ENCODE measurements at places on chromosomes 5 and 9. TPM values are rescaled to one million over a fixed set of nuclear protein-coding genes. Genes with fewer than 3 reads are reported as not detected.

Gene CATSPER3
- 1.4 TPM for total RNA-seq

GRCh38 chr5:131677115-131677514 lies 42.1 kb upstream of the RAPGEF6 start:
- DNase-seq = no peak
- H3K27me3 ChIP-seq = no peaks in the 10 kb centered on the region
- no peak overlapping the region for H3K4me3 ChIP-seq
- H3K4me1 ChIP-seq = peaks cover 39% of the 10 kb centered on the region

DNA sequence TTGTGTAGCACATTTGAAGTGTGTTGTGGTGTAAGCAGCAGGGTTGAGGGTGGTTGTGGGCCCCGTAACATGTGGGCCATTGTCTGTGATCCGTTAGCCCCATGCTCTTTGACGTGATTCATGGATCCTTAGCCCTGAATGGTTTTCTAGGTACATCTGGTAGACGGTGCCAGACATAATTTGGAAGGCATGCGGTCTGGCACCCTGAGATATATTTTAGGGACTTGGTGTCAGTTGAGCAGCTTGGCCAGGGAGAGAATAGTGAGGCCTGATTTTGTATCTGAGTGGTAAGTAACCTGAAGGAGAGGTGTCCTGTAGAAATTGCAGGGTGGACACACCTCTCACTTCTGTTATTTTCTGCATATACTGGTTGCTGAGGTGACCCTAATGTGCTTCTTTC lies 10.9 kb downstream of the SH3GL2 start:
- no peak overlapping the region for H3K4me3 ChIP-seq
- H3K27me3 ChIP-seq = no peaks in the 10 kb centered on the region

DNA sequence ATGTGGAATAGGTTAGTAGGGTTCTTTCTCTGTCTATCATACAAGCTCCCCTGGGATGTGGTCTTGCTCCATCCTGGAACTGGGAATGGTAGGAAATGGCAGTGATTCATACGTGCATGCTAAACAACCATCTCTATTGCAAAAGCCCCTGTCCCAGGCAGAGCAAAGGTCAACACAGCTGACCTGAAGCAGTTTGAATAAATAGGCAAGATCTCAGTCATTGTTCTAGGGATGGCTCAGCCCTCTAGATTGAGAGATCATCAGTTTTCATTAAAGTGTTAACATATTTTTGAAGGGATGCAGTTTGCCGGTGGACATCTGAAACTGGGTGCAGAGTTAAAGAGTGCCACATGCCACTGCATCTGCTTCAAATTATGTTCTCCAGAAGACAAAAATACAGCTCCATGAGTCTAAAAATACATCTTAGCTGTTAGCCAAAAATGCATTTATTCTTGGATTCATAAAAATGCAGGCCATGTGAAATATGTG lies 224.1 kb downstream of the ESM1 start:
- no peaks in the 10 kb centered on the region for H3K36me3 ChIP-seq
- peak; percentile 79 for DNase-seq
- no peaks in the 10 kb centered on the region for H3K27me3 ChIP-seq
- peaks cover 21% of the 10 kb centered on the region for H3K4me1 ChIP-seq
- peak overlapping the region; percentile 36 for H3K27ac ChIP-seq

Gene PDCD1LG2
- total RNA-seq = 1.4 TPM

DNA sequence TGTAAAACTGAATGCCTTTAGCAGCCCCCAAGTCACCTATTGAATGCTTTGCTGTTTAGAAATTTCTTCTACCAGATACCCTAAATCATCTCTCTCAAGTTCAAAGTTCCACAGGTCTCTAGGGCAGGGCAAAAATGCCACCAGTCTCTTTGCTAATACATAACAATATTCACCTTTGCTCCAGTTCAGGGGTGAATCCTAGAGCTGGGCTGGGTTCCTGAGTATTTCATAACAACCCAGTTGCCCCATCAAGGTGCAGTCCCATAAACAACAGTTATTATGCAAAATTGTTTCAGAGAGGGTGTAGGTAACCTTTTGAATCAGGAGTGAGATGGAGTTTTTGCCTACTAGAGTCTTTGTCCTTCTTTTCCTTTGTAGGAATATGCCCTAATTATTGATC lies 19.0 kb upstream of the C1QTNF3 start:
- no peak overlapping the region for H3K4me3 ChIP-seq
- no peaks in the 10 kb centered on the region for H3K27me3 ChIP-seq
- no peaks in the 10 kb centered on the region for H3K4me1 ChIP-seq
- no peak for DNase-seq

- no peaks in the 10 kb centered on the region for H3K27me3 ChIP-seq
- DNase-seq = peak; percentile 18
- H3K27ac ChIP-seq = no peak overlapping the region
- peaks cover 35% of the 10 kb centered on the region for H3K36me3 ChIP-seq
- H3K4me1 ChIP-seq = no peaks in the 10 kb centered on the region
Measured at GRCh38 chr5:6757414-6757969, 44.3 kb downstream of the TENT4A start.

Gene C9orf57
- not detected for total RNA-seq

Gene PCDHB3
- total RNA-seq = 1.8 TPM

- H3K27ac ChIP-seq = peak within 1 kb of the TSS; percentile 76
- H3K27me3 ChIP-seq = no peaks in the 10 kb centered on the region
- H3K4me1 ChIP-seq = peaks cover 61% of the 10 kb centered on the region
- DNase-seq = peak; percentile 84
Measured at GRCh38 chr9:121651295-121652020, at the start of gene DAB2IP. TSS of gene DAB2IP (plus strand) at chr9:121651634. CDS start at chr9:121651776, 142 bp downstream.

GRCh38 chr5:134113363-134113889 lies 1.1 kb upstream of the TCF7 start:
- H3K4me3 ChIP-seq = peak overlapping the region; percentile 44
- peaks cover 9% of the 10 kb centered on the region for H3K27me3 ChIP-seq
- no peak overlapping the region for H3K27ac ChIP-seq
- no peaks in the 10 kb centered on the region for H3K36me3 ChIP-seq
- peaks cover 21% of the 10 kb centered on the region for H3K4me1 ChIP-seq

DNA sequence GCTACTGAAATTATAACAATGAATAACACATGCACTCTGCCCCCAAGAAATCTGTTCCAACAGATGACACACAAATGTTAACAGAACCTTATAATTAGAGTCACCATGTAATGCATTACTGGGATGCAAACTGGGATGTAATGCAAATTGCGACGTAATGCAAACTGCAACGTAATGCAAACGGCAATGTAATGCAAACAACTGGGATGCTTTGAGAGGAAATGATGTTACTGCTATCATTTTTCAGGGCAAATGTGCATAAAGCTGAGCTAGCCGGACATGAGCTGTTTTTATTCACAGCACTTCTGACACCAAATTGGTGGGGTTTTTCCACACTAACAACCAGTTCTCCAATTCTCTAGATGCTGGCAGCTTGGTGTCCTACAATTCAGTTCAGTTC lies 117.2 kb downstream of the ADAMTS16 start:
- DNase-seq = no peak
- H3K27ac ChIP-seq = no peak overlapping the region
- H3K27me3 ChIP-seq = no peaks in the 10 kb centered on the region
- no peaks in the 10 kb centered on the region for H3K36me3 ChIP-seq
- H3K4me3 ChIP-seq = no peak overlapping the region

Gene PAEP
- not detected for total RNA-seq

GRCh38 chr9:129840034-129840433 lies 4.8 kb downstream of the USP20 start:
- no peak overlapping the region for H3K4me3 ChIP-seq
- H3K27me3 ChIP-seq = no peaks in the 10 kb centered on the region
- H3K4me1 ChIP-seq = peaks cover 31% of the 10 kb centered on the region
- H3K27ac ChIP-seq = no peak overlapping the region
- no peak for DNase-seq
- H3K36me3 ChIP-seq = no peaks in the 10 kb centered on the region

DNA sequence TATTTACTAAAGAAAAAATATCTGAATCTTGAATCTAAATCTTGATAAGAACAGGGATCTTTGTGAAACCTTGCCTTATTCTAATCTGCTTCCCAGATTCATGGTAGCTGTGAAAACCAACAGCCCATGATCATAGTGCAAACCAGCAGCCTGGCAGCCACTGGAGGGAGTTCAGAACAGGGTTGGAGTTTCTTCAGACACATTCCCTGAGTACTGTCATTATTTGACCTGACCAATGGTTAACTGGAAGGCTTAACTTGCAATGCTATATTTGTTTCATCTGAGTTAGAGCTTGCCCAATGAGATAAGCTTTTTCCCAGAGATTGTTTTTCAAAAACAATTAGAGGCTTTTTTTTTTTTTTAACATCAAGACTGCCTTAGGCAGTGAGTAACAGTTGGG lies 47.8 kb downstream of the LOX start:
- H3K36me3 ChIP-seq = no peaks in the 10 kb centered on the region
- no peak for DNase-seq
- H3K4me3 ChIP-seq = no peak overlapping the region

GRCh38 chr5:141512911-141513626 lies 24.2 kb downstream of the PCDHGC5 start:
- peaks cover 53% of the 10 kb centered on the region for H3K4me1 ChIP-seq
- DNase-seq = no peak
- H3K27me3 ChIP-seq = no peaks in the 10 kb centered on the region
- peak overlapping the region; percentile 97 for H3K27ac ChIP-seq
- H3K36me3 ChIP-seq = peaks cover 7% of the 10 kb centered on the region
- peak overlapping the region; percentile 58 for H3K4me3 ChIP-seq

DNA sequence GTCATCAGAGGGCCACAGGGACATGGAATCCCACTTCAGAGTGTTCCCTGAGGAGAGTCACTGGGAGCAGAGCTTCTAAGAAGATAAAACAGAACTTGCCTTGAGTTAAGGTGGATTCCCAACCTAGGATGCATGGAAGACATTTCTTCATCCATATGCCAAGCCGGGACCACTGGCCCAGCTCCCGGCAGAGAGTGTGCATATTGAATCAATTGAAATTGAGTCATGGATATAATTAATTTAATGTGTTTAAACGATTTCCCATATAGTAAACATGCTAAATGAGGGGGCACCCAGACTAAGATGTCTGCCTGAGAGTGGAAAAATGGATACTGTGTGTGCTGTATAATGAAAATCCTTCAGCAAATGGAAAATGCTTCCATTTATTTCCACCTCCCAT lies 194.4 kb upstream of the TBC1D2 start:
- H3K36me3 ChIP-seq = no peaks in the 10 kb centered on the region
- no peaks in the 10 kb centered on the region for H3K27me3 ChIP-seq
- DNase-seq = no peak
- H3K27ac ChIP-seq = no peak overlapping the region

DNA sequence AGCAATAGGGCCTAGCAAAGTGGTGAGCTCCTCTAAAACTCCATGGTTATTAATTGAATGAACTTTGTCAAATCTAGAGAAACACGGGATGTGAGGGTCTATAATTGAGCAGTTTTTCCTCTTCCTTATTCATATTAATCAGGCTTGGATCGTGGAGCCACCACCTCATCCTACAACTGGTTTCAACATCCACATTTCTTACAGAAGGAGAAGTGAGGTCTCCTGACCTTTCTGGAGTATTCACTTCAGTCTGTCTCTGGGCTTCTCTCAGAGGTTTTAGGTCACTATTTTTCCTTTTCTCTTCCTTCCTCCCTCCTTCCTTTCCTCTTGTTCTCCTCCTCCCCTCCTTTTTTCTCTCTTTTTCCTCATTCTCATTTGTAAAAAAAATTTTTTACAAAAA lies 177.3 kb upstream of the ACTBL2 start:
- H3K27ac ChIP-seq = no peak overlapping the region
- H3K4me1 ChIP-seq = no peaks in the 10 kb centered on the region
- no peaks in the 10 kb centered on the region for H3K27me3 ChIP-seq
- H3K36me3 ChIP-seq = no peaks in the 10 kb centered on the region
- no peak for DNase-seq
- no peak overlapping the region for H3K4me3 ChIP-seq

Gene IL31RA
- total RNA-seq = 2.7 TPM

GRCh38 chr9:69932901-69933300 lies 110.7 kb upstream of the MAMDC2 start:
- no peak for DNase-seq
- H3K36me3 ChIP-seq = no peaks in the 10 kb centered on the region

GRCh38 chr9:83457005-83457404 lies 81.2 kb downstream of the FRMD3 start:
- H3K27me3 ChIP-seq = no peaks in the 10 kb centered on the region
- H3K4me1 ChIP-seq = no peaks in the 10 kb centered on the region
- no peak overlapping the region for H3K4me3 ChIP-seq
- no peak overlapping the region for H3K27ac ChIP-seq
- no peaks in the 10 kb centered on the region for H3K36me3 ChIP-seq
- no peak for DNase-seq

- H3K36me3 ChIP-seq = no peaks in the 10 kb centered on the region
- H3K27me3 ChIP-seq = no peaks in the 10 kb centered on the region
- DNase-seq = no peak
Measured at GRCh38 chr5:161966564-161966963, 101.0 kb upstream of the GABRG2 start.

Gene NME5
- 3.3 TPM for total RNA-seq

DNA sequence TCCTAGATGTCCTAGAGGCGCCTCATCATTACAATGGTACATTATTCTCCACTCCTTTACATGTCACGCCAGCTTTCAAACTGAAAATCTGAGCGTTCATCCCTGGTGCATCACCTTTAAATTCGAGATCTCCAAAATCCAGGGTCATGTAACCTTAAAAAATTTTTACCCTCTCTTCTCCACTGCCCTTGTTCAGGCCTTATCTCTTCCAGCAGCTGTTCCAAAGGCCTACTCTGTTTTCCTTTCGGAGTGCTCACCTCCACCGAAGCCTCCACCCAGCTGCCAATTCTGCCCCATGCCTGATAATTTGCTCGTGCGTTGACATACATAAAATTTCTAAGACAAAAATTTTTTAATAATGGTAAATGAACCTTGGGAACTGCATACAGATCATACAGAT lies 950 bp upstream of the MSH3 start:
- no peaks in the 10 kb centered on the region for H3K27me3 ChIP-seq
- no peak overlapping the region for H3K27ac ChIP-seq
- H3K36me3 ChIP-seq = peaks cover 23% of the 10 kb centered on the region
- DNase-seq = no peak

Measured in sigmoid colon (tissue), 7 donors.